CD4-positive, alpha-beta T cell (primary cell): ENCODE measurements at places on chromosomes 11 and 22. TPM values are rescaled to one million over a fixed set of nuclear protein-coding genes. Genes with fewer than 3 reads are reported as not detected.

Gene HORMAD2
- not detected for total RNA-seq

Gene SYT13
- total RNA-seq = not detected

Gene SCGB1A1
- total RNA-seq = not detected

Gene ADM2
- 1.1 TPM for total RNA-seq

Gene IFITM10
- 1.7 TPM for total RNA-seq

Gene KRTAP5-2
- not detected for total RNA-seq

Gene CTSW
- total RNA-seq = 21.6 TPM

Gene PGA5
- total RNA-seq = not detected

Gene PKDREJ
- total RNA-seq = not detected

Gene LYVE1
- total RNA-seq = not detected

Gene NFAM1
- total RNA-seq = 0.34 TPM

Gene PARVG
- 146 TPM for total RNA-seq

Gene LRRC74B
- not detected for total RNA-seq

Gene GRIA4
- total RNA-seq = not detected

Gene SNU13
- total RNA-seq = 134 TPM

Gene OR2AG2
- 0.06 TPM for total RNA-seq

Gene LGALS12
- not detected for total RNA-seq

Gene NPTXR
- total RNA-seq = 4.6 TPM

Gene OR8H1
- total RNA-seq = not detected

Gene KCNK7
- 4.9 TPM for total RNA-seq

Gene FIBIN
- total RNA-seq = not detected

Gene LGR4
- total RNA-seq = 0.87 TPM

Gene KDELR3
- total RNA-seq = not detected

Gene LRP4
- not detected for total RNA-seq

Gene CKAP5
- total RNA-seq = 26.9 TPM

Gene TP53I11
- 4.6 TPM for total RNA-seq

Gene TTC36
- 0.30 TPM for total RNA-seq

Gene ART5
- not detected for total RNA-seq

Gene SLC25A45
- 40.0 TPM for total RNA-seq

Gene MFNG
- 89.9 TPM for total RNA-seq

Gene KCNQ1
- total RNA-seq = 31.3 TPM

Gene DMC1
- total RNA-seq = 0.52 TPM

Gene OR56A1
- total RNA-seq = not detected

Gene NXPE4
- not detected for total RNA-seq

Gene C11orf87
- total RNA-seq = not detected

Gene TRPM5
- 0.91 TPM for total RNA-seq

Gene PGR
- total RNA-seq = not detected

Gene ETS1
- 590 TPM for total RNA-seq

Gene PHOX2A
- total RNA-seq = not detected

Gene DDTL
- 3.8 TPM for total RNA-seq

Gene TMPRSS6
- 0.39 TPM for total RNA-seq

Gene MRGPRX4
- total RNA-seq = not detected

Gene MUC2
- total RNA-seq = not detected
